ENCODE measurements at places on chromosomes 7 and 10.
A peak's percentile ranks its signal among the peaks of the same experiment; 100 is the strongest.

DNA sequence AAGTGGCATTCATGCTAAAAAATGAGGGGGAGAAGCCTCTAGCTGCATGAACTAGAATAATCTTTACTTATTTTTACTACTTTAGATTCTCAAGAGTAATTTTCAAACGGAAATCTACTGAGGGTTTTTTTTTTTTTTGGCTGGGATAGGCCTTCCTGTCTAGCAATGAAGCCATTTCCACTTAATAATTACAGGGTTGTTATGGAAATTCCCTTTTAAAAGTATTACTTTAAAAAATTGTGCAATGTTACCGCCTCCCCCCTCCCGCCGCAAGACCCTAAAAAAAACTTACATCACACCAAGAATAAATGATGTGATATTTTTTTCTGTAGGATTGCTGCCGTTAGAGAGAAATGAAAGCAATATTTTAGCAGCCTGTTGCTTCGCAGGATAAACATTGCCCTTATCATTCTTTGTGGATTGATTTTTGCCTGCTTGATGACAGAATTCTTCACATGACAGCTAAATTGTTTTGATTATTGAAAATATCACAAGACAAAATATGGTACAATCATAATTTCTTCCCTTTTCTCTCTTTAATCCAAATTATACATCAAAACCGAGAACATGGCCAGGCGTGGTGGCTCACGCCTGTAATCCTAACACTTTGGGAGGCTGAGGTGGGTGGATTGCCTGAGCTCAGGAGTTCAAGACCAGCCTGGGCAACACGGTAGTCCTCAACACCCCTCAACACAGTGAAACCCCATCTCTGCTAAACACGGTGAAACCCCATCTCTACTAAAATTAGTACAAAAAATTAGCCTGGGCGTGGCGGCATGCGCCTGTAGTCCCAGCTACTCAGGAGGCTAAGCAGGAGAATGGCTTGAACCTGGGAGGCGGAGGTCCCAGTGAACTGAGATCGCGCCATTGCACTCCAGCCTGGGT, 32.8 kb downstream of the ARL4A start:
- no peak for DNase-seq

DNA sequence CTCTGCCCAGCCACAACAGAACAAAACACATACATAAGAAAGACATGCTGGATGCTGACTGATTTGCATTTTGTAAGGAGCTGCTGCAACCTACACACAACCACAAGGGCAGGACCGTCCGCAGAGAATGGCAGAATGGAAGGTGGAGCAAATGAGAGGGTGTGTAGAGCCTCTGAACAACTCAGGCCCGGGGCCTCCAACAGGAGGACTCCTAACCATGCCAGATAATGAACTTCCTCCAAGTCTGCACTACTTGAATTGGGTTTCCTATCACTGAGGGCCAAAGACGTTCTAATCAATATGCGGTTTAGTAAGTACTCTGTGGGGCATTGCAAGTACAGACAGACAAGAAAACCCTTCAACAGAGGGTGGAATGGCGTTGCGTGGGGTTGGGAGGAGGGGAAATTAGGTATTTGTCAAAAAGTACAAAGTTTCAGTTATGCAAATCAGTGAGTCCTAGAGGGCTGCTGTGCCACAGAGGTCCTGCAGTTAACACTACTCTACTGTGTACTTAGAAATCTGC, 14.6 kb downstream of the VOPP1 start:
- DNase-seq: no peak

GRCh38 chr10:29730458-29730857, 95.7 kb upstream of the SVIL start:
- no peak for DNase-seq

DNA sequence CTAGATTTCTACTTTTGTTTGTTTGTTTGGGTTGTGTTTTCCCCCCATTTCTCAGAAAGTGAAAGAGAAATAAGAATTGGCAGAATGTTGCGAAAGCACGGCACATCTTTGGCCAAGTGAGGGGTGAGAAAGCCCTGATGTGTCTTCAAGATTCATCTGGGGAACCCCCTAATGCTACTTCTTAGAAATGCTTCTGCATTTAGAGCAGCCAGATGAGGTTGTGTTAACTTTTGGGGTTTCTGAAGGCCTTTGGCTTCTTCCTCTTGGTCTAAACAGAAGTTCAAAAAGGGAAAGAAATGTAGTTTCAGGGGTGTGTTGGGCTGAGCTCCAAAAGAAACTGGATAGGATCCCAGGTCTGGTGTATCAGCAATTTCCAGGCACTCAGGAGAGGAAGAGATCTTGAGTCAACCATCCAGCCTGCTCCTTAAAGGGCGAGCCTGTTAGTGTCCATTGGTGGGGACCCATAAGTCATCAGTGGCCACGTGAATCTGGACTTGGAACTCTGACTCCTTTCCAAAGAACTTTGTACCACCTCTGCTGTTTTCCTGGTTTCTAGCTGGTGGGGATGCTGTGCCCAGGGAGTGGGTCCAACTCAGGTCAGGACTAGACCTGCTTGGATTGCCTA, 6.5 kb downstream of the DUSP5 start:
- DNase-seq: peak; percentile 39

GRCh38 chr10:132452651-132453469, 55.9 kb downstream of the PWWP2B start:
- peak; percentile 46 for DNase-seq

DNA sequence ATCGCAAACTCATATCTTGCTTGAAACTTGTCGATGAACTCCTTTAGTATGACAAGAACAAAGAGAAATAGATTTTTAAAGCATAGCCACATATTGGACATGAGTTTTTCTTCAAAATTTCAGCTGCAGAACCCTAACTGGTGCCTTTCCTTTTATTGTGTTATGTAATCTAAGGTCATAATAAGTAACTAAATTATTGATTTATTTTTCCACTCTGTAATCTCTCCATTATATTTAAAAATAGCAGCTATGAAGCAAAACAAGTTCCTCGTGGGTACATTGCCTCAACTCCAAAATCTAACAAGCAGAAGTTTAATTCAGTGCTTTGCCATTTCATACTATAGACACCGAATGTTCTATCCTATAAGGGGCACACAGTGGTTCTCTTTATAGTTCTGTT, 159.2 kb upstream of the PRSS1 start:
- DNase-seq: no peak

DNA sequence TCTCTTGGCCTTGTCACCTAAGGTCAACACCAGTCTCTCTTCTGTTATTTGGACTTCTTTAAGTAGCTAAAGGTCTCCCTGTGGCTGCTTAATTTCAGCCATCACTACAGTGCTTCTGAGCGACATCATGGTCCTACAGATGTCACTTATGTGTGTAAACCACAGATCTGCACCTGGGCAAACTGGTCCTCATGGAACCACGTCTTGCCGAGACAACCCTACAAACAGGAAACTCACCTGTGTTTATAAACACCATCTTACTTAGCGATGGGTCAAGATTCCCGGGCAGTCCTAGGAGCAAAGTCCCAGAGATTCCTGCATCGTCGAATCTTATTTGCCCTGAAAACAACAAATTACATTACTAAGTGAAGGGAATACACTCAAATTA, 27.8 kb downstream of the KLF6 start:
- DNase-seq: no peak

- DNase-seq: no peak
These were observed 31.9 kb upstream of the TBX20 start for GRCh38 chr7:35285799-35286198.

GRCh38 chr7:77561352-77561751, 24.3 kb downstream of the PTPN12 start:
- DNase-seq: no peak

DNA sequence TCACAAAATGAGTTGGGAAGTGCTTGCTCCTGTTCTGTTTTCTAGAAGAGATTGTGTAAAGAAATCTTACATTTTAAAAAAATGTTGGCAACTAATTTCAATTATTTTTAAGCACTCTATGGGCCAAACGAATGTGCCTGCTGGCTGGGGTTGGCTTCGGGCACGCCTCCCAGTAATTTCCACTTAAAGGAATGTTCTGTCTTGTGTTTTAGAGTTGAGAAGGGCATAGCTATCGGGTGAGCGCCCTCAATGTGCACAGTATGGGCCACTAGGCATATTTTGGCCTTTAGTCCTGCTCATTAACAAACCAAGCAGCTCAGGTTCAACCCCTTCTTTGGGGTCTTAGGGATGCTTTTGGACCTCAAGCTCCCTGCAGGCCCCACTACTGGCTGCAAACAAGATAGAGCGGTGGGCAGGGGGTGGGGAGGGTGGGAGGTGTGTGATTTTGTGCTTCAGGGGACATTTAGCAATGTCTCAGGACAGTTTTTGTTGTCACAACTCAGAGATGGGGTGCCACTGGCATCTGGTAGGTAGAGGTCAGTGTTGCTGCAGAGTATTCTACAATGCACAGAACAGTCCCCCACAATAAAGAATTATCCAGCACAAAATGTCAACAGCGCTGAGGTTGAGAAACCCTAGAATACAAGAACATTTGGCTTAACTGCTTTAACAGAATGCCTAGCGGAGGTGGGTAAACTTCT, 40.7 kb downstream of the TACC2 start:
- no peak for DNase-seq

GRCh38 chr7:158241919-158242318, 345.7 kb downstream of the PTPRN2 start:
- no peak for DNase-seq

DNA sequence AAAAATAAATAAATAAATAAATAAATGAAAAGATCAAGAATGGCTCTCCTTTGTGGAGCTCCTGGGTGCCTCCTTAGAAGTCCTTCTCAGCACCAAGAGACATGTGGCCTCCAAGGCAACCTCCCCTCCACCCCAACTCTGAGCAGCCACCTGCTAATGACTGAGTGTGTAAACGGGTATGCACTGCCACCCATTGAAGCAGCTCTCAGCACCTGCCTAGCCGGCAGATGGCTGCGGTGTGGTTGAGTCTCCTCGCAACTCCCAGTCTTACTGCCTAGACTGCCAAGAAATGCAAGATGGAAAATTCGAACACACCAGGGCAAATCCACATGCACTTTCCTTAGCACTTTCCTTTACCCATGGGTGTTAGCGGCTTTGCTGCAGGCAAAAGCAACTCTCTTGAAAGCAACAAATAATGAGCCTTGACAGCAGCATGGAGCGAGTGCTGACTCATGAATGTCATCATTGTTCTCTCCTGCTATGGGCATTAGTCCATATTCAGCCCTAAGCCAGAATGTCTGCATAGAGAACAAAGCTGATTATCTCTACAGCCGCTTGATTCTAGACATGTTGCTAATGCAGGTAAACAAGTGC, 913.9 kb upstream of the AUTS2 start:
- DNase-seq: peak; percentile 17

GRCh38 chr7:64183126-64183742, 23.8 kb upstream of the ZNF735 start:
- DNase-seq: no peak

DNA sequence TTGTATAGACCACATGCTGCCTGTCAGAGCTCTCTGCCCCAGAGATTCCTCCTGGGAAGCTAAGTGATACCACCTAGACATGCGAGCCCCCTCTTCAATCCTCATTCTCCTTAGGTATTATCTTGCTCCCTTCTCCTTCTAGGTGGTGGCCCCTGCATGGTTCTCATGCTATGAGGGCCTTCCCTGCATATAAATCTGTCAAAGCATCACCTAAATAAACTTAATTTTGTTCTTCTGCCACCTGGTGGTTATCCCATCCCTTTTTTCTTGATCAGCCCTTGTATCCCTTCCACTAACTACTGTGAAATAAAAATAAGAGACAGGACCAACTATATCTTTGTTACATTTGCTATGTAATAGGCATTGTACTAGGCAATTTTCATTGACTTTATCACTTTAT, 242.1 kb downstream of the CDC14C start:
- no peak for DNase-seq

GRCh38 chr10:75592151-75592787, 160.8 kb downstream of the LRMDA start:
- DNase-seq: no peak

DNA sequence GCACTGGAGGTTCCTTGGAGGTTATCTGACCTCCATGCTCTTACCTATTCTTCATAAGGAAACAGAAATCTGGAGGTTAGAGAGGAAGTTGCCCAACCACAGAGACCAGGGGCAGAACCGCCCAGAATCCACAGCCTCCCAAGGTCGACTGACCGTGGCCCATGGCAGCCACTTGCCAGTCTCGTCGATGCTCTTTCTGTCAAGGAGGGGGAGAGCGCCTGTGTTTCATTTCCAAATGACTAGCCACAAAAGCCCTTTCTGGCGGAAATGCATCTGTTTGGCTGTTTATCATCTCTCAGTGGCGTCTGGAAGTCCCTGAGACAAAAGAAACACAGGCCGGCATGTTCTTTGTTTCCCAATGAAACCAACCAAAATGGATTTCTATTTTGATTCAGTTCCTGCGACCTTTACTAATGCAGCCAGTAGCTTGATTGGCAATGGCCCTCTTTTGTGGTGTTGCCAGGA, 2.9 kb downstream of the RAMP3 start:
- no peak for DNase-seq

DNA sequence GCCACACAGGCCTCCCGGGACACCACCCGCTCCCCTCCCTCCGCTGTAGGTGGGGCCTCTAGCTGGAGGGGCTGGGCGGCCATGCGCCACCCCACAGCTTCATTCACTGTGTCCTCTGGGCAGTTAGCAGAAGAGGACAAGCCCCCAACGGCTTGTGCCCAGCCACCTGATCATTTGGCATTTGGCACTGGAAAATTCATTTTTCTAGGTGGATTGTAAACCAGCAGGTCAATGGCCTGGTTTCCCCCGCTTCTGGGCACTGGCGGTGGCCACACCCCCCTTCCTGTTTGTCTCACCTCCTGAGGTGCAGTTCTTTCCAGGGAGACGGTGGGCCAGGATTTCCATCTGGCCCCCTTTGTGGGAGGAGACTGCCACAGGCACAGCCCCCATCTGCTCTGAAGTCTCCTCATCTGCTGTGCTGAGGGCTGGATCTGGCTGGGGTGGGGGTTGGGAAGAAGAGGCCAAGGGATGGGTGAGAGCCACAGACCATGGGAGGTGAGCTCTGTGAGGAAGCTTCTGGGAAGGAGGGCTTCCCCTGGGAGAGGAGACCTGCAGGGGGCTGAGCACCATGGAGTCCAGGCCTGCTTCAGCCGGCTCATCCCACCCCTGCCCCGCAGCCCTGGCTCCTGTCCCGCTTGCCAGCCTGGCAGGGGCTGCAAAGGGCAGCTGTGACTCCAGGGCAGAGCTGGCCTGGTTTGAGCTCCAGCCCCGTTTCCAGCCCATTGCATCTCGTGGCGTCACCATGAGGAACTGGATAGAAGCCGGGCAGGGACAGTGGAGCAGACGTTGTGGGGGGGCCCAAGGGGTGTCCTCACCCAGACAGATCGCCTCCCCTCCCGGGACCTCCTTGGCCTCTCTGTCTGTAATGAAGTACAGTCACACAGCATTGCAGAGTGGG, 40.1 kb upstream of the SLC29A3 start:
- DNase-seq: peak; percentile 60

DNA sequence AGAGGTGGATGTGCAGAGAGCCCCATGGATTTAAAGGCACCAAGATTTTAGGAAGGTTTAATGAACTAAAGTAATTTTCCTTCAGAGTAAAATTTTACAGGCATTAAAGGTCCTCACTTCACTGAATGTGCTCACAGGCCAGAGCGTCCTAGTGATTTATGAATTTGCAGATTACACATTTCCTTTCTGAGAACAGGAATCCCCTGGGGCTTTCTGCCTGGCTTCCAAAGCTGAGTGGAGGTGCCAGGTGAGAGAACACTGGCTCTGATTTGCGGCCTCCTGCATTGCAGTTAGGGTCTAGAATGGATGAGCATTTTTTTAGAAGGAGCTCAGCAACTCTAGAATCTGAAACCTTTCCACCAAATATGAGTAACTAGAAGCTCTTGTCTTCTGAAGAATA, 194.3 kb downstream of the SORCS3 start:
- DNase-seq: no peak

All from cerebellar cortex (tissue), 1 donor.